Muscle of leg (tissue), 16 donors: ENCODE measurements at places on chromosomes 16 and 17. TPM values are rescaled to one million over a fixed set of nuclear protein-coding genes. Genes with fewer than 3 reads are reported as not detected.

- no peak for DNase-seq
Observed at GRCh38 chr17:65523411-65523810, 38.0 kb downstream of the AXIN2 start.

- no peak for DNase-seq
Observed at GRCh38 chr17:4769628-4770027, 2.1 kb upstream of the TM4SF5 start.

DNA sequence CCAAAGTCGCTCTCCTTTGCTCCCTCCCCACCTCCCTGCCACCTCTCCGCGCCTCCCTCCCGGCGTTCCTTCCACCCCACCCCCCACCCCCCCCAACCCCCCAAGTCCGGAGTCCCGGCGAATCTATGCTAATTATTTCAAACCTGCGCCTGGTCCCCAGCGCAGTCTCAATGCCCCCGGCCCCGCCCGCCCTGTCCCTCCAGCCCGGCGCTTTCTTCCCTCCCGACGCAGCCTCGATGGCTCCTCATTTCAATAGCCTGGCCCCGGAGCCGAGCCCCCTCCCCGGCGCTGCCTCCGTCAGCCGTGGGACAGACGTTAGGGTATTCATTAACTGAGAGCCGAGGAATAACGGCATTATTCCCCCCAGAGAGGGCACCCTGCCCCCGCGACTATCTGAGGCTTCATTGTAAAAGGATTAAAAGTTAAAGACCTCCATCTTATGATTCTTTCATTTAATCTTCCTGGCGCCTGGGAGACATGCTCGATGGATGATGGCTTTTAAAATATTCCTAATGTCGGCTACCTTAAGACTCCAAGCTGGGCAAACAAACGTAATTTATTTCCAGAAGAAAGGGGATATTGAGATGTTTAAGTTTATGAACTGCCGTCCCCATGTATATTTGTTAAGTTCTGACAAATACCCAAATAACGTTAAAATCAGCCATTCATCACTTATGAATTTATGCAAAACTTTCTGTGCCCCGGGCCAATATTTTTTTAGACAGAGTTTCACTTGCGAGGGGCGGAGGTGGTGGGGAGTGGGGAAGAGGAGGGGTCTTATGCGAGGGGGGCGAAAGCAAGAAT, 3.4 kb downstream of the NOG start:
- peak; percentile 32 for DNase-seq

COX11 gene
- total RNA-seq, result 36.7 TPM

- no peak for DNase-seq
Observed at GRCh38 chr17:4053596-4053995, 89.2 kb downstream of the ZZEF1 start.

C17orf78 gene
- not detected for total RNA-seq

PRSS53 gene
- total RNA-seq, result 11.5 TPM

GRCh38 chr16:84196727-84197394, 5.9 kb downstream of the ADAD2 start:
- no peak for DNase-seq
